GM06990 (cell line): ENCODE measurements at places on chromosomes 7 and 10.
A peak's percentile ranks its signal among the peaks of the same experiment; 100 is the strongest.

DNA sequence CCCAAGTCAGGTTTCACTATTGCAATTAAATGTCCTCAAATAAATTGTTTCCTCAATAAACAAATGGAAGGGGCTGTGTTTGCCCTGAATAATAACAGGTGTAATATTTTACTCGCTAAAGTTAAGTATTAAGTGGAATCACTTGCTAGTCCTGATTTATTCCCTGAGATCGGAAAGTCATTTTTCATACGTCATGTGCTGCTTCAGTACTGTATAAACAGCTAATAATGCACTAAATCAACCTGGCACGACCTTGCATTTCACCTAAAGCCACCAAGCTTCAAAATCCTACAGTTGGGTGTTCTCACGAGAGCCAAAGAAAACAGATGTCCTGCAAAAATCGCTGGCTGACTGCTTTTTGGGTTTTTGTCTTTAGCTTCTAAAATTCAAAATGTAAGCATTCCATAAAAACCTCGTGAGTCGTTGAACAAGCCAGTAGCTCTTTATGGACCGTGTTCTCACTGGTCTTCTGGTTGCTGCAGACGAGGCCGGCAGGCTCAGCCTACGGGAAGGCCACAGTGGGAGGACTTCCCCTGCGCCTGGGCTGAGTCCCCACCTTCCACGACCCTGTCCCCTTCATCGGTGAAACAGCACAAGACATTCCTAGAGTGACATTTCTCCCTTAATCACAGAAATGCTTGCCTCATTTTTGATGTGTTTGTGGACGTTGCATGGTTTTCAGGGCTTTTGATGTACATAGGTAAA, 17.9 kb upstream of the MNX1 start:
- DNase-seq: no peak

DNA sequence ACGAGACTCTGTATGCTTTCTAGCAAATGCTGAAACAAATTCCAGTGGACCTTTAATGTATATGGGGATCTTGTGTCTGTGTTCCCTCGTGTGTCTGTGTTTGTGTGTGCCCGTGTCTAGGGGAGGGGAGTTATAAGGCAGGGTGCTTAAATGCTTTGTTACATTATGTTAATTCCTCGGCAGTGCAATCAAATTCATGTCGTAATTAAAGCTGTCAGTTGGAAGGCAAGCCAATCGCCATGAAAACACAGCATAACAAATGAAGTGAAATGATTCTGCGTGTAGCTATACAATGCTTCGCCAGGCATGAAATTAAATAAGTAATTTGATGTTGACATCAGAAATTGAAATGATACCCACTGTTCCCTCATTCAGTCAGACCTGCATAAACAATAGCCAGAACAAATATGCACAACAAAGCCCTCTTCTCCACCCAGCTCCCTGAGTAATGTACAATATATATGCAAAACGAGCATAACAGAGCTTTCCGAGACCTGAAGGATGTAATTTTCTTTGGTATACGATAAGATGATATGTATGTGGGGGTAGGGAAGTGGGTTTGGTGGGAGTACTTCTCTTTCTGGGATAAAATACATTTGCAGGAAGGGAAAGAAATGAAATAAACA, 534.1 kb downstream of the AUTS2 start:
- DNase-seq: no peak

GRCh38 chr7:95491634-95492314, 6.0 kb downstream of the ASB4 start:
- DNase-seq: no peak

DNA sequence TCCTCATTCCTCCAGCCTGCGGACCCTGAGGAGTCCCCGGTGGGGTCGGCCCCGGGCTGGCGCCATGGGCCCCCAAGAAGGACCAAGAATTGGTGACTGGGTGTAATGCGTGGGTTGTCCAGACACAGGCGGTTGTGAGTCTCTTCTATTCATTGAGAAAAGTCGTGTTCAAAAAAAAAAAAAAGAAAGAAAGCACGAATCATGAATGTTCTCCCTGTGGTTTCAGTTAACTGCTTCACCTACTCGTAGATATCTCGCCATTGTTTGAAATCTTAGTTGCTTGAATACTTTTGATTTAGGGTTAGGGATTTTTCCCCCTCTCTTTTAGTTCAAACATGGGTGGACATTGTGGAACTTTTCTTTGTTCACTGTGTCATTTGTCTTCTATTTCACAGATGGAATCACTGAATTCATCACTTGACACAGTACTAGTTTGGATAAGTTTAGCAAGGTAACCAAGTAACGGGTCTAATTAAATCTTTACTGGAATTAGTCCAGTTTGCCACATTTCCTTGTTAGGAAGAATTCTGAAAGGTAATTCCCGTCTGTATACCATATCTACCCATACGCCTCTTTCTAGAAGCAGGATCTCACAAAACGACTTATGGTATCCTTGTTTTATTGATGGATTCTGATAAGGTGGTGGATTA, 775 bp downstream of the STARD3NL start:
- no peak for DNase-seq

- no peak for DNase-seq
Observed at GRCh38 chr7:132666071-132666773, 90.0 kb upstream of the PLXNA4 start.

DNA sequence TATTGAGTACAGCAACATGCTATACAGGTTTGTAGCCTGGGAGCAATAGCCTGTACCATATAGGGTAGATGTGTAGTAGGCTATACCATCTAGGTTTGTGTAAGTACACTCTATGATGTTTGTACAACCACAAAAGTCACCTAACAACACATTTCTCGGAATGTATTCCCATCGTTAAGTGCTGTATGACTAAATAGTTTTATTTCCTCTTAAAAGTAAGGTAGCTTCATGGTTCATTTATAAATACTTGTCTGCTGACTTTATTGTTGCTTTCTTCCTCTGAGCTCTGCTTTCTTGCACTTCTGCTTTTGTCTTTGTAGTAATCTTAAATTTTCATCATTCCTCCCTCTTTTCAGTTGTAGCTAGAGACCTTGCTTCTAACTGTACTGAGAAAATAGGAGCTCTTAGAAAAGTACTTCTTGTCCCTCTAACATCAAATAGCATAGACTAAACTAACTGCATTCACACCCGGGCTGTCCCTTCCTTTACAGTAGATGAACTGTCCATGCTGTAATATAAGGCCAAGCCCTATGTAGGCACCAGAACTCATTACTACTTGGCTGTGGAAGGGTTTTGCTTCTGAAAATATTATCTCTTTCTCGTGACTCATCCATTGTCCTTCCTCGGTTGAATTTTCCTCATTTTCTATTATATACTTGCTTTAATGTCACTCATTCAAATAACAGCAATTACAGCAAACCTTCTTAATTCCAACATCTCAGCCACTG, 55.4 kb upstream of the FAM3C start:
- DNase-seq: no peak

DNA sequence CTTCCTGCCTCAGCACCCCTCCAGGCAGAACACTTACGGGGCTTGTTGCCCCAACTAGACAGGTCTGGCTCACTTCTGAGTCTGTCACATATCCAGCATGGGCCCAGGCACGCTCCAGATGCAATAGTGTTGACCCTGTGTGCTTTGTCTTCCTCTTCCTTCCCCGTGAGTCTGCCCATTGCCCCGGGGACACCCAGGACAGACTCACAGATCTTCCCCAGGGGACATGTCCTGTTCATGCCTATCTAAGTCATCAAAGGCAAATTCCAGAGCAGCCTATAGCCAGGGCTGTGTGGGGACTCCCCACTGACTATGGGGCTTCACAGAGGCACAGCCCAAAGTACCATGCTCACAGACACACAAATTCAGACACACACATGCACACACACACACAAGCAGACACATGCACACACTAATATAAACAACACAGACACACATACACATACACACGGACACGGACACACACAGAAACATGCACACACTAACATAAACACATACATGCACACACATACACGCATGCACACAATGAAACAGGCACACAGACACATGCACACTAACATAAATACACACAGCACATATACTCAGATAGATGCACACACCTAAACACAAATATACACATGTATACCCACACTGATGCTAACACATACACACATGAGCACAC, 175.8 kb downstream of the KCNMA1 start:
- DNase-seq: peak; percentile 26

DNA sequence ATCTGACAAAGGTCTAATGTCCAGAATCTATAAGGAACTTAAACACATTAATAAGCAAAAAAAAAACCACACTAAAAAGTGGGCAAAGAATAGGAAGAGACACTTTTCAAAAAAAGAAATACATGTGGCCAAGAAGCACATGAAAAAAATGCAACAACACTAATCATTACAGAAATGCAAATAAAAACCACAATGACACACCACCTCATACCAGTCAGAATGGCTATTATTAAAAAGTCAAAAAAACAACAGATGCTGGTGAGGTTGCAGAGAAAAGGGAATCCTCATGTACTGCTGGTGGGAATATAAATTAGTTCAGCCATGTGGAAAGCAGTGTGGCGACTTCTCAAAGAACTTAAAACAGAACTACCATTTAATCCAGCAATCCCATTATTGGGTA, 119.0 kb downstream of the LMBR1 start:
- DNase-seq: no peak

DNA sequence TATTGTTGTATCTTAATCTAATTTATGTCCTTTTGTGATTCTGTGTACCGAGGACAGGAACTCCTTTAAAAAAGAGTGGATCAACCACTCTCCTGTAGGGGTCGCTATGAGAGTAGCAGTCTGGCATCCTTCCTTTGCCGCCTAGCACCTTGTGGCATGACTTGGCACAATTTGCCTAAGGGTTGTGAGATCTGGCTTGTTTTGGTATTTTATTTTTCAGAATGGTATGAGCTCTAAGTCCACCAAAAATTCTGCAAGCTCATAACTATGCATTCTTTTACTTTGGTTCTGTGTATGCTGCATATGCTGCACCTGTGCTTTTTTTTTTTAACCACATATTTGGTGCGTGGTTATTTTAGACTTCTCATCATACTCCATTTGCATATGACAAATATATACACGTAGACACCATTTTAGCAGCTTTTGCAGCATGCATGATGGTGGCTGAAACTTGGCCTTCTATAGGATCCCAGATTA, 112.8 kb downstream of the CDK14 start:
- peak; percentile 63 for DNase-seq

GRCh38 chr7:31408140-31408729, 67.7 kb upstream of the NEUROD6 start:
- DNase-seq: no peak

DNA sequence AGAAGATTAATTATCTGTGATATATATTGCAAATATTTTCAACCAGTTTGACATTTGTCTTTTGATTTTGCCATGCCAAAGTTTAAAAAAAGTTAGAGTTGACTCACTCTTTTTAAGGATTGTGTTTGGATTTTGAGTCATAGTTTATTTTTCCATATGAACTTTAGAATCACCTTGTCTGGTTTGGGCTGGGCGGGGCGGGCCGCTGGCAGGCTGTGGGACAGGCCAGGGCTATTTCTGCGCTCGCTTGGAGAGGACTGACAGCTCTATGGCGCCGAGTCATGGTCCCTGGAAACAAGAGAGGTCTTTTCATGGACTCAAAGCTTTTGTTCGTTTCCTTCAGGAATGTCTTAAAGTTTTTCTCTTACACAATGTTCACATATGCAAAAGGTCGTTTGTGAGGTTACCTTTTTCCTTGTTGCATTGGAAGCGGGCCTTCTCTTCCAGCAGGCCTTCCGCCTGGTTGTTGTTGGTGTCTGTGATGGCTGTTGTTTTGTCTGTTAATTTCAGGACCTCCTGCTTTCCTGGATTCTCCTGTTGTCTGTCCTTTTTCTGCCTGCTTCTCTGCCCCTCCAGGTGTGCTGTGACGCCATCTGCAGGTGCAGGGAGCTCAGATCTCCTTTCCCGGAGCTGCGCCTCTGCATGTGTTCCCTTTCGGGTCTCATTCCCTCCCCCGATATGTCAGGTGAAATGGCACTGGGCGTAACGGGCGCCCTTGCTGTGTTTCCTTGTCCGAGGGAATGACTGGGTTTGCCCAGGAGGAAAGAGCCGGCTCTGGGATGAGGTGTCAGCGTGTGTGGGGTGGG, 53.8 kb downstream of the INPP5A start:
- no peak for DNase-seq

- DNase-seq: no peak
Observed at GRCh38 chr10:124305984-124306383, 112.7 kb downstream of the OAT start.

GRCh38 chr7:102300643-102301221, 14.1 kb downstream of the SH2B2 start:
- DNase-seq: no peak

GRCh38 chr7:84482476-84482875, 287.9 kb upstream of the SEMA3A start:
- no peak for DNase-seq

DNA sequence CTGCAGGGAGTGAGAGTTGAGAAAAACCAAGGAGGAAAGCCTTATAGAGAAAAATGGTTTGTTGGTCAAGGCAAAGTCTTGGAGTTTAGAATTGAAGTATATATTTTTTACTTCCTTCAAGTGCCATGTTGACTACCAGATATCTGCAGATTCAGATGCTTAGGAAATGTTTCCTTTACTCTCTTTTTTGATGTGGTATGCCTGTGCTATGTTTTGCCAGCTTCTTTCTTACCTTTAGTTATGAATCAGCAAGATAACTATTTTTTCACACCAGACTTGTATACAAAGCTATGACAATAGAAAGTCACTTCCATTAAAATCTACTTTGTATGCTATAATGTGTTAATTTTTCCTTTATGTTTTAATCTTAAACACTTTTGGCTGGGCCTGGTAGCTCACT, 3.6 kb downstream of the R3HCC1L start:
- DNase-seq: no peak

DNA sequence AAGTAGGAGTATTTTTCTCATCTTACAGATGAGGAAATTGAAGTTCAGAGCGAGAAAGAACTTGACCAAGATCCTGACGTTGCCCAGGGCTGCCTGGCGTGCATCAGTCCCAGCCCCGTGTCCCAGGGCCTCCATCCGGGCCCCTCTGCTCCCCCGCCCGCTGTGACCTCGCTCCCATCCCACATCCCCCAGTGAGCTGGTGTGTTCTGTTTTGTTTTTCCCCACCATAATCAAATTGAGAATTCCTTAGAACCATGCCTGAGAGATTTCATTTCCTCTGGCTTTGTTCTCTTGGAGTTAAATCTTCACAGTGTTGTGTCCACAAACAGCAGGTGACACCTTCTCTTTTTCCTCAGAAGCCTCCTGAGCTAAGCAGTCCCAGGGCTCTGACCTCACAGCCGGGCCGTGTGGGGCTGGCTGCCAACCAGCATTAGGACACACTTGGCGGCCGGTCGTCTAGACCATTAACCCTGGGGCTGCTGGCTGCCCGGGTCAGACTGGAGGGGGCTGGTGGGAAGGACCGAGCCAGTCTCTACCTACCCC, 44.3 kb downstream of the PFKP start:
- DNase-seq: no peak

GRCh38 chr10:124353896-124354295, 64.8 kb downstream of the OAT start:
- no peak for DNase-seq

GRCh38 chr10:11712744-11713143, 29.4 kb upstream of the ECHDC3 start:
- DNase-seq: no peak
